ENCODE measurements at places on chromosomes 3 and 15. TPM values are rescaled to one million over a fixed set of nuclear protein-coding genes. Genes with fewer than 3 reads are reported as not detected.

NR1D2 gene
- total RNA-seq: 46.8 TPM

DNA sequence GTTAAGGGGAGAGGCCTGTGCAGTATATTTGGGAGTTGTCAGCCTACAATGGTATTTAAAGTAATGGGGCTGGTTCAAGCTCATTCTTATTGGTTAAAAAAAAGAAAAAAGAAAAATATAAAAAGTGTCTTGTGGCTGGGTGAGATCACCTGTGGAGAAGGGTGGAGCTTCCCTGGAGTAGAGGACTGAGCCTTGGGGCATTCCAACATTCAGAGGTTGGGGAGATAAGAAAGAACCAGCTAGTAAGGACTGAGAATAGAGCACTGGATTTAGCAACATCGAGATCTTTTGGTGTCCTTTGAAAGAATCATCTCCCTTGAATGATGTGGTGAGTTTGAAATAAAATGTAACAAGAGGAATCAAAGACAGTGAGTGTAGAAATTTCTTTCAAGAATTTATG is 5.2 kb downstream of the SLC49A4 start:
- DNase-seq: no peak

GRCh38 chr15:57031605-57032004 is 113.2 kb downstream of the TCF12 start:
- DNase-seq: no peak

CCR3 gene
- not detected for total RNA-seq

- no peak for DNase-seq
These were observed 71.5 kb upstream of the BFSP2 start for GRCh38 chr3:133328373-133328772.

GRCh38 chr3:55691141-55691540 is 204.0 kb upstream of the WNT5A start:
- DNase-seq: no peak

DNA sequence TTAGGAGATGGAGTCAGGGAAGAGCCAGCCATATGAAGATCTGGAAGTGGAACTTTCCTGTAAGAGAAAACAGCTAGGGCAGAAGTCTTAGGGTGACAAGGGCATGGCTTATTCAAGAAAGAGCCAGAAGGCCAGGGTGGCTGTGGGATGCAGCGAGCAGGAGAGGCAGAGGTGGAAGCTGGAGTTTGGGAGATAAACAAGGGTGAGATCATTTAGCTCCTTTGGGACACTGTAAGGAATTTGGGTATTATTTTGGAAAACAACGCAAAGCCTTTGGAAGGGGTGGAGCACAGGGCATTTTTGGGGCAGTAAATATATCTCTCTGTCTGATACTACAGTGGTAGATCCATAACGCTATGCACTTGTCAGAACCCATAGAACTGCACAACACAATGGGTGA is 5.0 kb upstream of the IL16 start:
- DNase-seq: no peak

DNA sequence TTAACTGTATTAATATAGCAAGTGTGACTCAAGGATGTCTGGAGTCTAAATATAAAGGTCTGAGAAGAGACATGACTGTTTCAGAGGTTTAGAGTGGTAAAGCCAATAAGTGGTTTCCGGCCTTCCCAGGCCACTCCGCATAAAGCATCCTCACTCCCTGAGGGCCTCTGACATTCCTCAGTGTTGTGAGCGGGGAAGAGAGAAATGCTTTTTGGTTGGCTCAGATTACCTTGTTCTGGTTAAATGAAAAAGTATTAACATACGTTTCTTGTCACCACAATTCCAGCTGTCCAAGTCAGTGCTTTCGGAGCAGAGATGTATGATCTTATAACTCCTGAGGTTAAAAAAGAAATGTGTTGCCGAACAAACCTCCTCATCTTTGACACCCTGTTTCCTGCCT is 103.8 kb downstream of the RBMS3 start:
- no peak for DNase-seq

DNA sequence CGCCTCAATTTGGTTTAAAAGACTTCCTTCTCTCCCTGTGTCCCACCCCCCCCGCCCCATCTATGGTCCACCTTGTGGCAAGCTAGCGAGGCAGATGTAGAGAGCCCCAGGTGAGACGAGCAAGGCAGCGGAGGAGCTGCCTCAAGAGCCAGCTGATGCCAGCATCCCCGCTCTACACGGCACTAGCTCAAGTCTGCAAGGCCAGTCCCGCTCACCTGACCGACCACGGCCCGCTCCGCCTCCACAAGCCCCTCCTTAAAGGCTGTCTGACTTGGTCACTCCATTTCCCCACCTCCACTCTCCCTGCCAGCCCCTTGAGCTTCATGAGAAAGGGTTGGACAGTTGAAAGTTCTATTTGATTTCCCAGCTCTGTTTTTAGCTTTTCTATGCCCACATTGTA is 56.2 kb upstream of the IGF1R start:
- no peak for DNase-seq

All from left cardiac atrium (tissue), 4 donors.